Activated T-cell treated with anti-CD3 and anti-CD28 coated beads for 24 hours (primary cell): ENCODE measurements at places on chromosomes 12 and 14.

- no peak for DNase-seq
These were observed 4.0 kb downstream of the ATG101 start for GRCh38 chr12:52073531-52074381.

- no peak for DNase-seq
These were observed 165.0 kb downstream of the RGS6 start for GRCh38 chr14:72097173-72097783.

DNA sequence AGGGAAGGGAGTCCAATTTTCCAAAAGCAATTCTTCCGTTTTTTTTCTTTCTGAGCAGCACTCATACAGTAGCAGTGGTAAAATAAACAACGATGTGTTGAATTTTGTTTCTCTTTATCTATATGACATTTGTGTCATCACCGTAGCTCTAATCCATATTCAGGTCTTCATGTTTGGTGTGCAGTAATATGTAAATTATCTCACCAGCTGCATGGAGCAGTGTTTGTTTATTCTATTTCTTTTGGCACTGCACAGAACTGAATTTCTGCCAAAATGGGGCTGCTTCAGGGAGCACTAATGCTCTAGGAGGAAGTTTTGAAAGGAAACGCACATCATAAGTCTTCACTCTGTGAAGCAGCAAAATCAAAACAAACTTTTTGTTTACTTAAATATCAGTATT, 130.0 kb upstream of the NPAS3 start:
- DNase-seq = no peak

DNA sequence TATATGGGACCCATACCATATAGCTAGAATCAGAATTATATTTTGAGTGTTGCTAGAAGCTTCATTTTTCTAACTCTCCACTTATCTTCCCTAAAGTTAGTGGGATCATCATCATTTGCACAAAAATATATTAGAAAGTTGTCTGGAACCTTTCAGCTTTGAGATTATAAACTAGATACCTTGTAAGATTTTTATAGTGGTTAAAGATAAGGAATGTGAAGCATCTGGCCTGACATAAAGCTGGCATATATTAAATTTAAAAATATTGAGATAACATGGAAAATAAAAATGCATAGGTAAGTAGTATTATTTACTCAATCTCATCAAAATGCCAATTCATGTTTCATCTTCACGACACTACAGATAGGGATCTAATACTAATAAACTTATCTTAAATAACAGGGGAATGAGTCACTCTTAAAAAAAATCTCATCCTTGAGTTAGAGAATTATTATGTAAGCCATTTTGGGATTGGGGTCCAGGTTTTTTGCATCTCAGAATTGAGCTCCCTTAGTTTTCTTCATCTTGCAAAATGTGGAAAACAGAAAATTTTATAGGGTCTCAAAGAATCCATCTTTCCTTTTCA, 318.5 kb downstream of the KCNC2 start:
- DNase-seq = no peak
